ENCODE measurements at places on chromosomes 6 and 20.

- DNase-seq, result no peak
Observed at GRCh38 chr6:43973357-43973756, 153.9 kb downstream of the MRPL14 start.

GRCh38 chr6:43171707-43172103, 636 bp downstream of the SRF start:
- DNase-seq, result peak; percentile 47

DNA sequence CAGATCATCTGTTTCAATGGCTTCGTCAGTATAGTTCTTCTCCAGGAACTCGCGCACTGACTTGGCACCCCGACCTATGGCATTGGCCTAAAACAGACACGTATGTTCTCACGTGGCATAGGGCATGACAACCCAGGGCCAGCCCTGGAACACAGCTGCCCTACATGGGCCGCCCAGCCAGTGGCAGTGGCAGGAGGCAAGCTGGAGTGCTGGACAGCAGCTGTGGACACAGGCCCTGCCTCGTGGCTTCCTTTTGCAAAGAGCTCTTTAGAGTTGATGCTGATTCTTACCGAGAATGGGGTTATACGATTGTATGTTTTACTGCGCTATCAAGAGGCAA, 5.0 kb downstream of the PSMA7 start:
- no peak for DNase-seq

DNA sequence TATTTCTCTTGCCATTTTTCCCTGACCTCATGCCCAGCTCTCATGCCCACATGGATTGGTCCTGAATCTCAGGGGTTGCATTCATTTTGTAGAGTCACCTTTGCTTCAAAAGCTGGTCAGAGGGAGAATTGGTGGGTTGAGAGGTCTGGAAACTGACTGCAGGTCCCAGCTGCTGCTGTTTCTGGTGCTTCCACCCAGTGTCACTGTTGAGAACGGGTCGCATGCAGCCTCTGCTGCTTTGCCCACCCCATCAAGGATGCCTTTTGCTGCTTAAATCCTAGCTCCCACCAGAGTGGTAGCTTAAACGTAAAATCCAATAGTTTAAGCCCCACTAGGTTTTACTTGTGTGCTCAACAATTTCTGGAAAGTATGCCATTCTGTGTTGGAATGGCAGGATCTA, 211.4 kb upstream of the TSHZ2 start:
- DNase-seq, result no peak

DNA sequence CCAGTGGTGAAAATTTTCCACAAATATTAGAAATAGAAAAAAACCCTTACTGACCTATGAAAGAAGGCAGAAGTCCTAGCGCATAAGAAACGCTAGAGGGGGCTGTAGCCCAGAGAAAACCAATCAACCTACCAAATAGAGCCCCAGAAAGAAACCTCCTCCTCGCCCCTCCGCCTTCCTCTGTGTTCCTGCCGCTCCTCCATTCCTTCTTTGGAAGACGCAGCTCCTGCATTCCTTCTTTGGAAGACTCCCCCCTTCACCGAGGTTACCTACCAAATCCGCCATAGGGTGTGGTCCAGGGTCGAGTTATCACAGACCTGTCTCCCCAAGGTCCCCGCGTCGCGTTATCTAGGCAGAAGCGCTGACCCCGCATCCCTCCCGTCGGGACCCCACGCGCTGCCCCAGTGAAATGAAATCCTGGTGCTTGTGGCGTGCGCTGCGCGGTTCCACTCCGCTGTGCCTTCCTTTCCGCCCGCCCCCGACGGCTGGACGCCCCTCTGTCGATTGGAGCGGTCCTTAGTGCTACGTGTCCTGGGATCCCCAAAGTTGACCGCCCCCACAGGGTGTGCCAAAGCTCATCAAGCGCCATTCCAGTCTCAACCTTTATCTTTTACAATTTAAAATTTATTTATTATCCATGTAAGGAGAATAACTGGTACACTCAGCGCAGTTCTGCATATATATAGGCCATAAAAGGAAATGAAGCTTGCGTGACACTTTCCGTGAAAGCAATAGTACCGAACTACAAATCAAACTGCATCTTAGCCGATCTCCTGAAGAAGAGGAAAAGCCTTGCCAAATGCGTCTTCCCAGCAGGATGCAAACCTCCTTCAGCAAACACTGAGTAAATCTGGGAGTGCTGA, 13.0 kb downstream of the RPP21 start:
- DNase-seq, result peak; percentile 69

GRCh38 chr6:170243791-170244291, 47.0 kb downstream of the DLL1 start:
- peak; percentile 33 for DNase-seq

- no peak for DNase-seq
Observed at GRCh38 chr6:12624142-12624837, 92.3 kb upstream of the PHACTR1 start.

GRCh38 chr6:7264041-7264440, 49.0 kb downstream of the SSR1 start:
- no peak for DNase-seq

DNA sequence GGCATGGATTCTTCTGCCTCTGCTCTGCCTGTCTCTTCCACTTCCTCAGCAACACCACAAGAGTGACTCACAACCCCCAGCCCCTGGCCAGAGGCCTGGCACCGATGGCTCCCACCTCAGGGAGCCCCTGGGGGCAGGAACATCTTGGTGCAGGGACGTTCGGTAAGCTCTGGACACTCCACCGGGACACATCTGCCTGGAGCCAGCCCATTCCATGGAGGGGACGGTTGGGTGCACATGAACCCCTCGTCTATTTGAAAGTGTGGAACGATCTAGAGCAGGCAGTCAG, 246.5 kb downstream of the ERMARD start:
- DNase-seq, result no peak

GRCh38 chr6:128519132-128519930, 1.1 kb downstream of the PTPRK start:
- no peak for DNase-seq

DNA sequence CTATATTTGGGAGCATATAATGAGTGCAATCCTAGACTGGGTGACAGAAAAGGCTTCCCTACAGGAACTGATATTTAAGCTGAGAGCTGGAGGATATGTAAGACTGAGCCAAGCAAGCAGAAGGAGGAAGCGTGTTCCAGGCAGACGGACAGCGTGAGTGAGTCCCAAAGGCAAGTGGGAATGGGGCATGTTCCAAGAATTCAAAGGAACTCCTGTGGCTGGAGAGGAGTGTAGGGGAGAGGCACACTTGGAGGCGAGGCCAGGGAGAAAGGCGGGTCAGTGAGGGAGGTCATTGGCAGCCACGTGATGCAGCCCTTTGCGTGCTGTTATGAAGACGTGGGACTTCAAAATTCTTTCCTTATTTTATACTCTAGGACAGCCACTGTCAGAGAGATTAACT, 27.9 kb upstream of the SGK1 start:
- DNase-seq, result no peak

DNA sequence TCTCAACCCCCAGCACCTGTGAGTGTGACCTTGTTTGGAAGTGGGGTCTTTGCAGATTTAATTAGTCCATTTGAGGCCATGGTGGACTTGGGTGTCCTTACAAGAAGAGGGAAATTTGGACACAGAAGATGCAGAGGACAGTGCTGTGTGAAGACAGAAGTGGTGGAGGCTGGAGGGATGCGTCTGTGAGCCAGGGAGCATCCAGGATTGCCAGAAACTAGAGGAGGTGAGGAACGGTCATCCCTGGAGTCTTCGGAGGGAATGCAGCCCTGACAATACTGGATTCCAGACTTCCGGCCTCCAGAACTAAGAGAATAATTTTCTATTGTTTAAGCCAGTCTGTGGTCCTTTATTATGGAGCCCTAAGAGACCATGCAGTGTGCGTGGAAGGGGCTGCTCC, 22.9 kb upstream of the NPBWR2 start:
- no peak for DNase-seq

DNA sequence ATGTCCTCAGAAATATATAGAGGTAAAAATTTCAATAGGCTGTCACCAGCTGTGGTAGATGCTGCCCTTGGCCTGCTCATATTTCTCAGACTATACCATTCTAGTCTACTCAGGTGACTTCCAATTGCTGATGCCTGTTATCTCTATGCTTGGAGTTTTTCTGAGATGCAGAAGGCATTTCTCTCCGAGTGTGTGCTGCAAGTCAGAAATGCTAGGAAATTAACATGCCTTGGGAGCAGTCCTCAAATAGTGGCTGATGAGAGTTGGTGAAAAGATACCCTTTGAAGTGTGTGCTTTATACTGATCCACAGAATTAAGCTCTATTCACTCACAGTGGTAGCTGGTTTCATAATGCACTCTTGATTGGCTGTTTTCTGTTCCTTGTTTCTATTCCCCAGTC, 43.2 kb upstream of the PKIB start:
- no peak for DNase-seq

- no peak for DNase-seq
Observed at GRCh38 chr6:41577356-41578216, 31.4 kb downstream of the FOXP4 start.

DNA sequence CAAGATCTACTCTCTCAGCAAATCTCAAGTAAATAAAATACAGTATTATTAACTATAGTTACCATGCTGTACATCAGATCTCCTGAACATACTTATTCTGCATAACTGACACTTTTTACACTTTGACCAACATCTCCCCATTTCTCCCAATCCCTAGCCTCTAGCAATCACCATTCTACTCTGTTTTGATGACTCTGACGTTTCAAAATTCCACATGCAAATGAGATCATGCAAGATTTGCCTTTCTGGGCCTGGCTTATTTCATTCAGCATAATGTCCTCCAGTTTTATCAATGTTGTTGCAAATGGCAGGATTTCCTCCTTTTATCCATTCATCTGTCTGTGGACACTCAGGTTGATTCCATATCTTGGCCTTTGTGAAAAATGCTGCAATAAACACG, 266.3 kb downstream of the RFPL4B start:
- no peak for DNase-seq

DNA sequence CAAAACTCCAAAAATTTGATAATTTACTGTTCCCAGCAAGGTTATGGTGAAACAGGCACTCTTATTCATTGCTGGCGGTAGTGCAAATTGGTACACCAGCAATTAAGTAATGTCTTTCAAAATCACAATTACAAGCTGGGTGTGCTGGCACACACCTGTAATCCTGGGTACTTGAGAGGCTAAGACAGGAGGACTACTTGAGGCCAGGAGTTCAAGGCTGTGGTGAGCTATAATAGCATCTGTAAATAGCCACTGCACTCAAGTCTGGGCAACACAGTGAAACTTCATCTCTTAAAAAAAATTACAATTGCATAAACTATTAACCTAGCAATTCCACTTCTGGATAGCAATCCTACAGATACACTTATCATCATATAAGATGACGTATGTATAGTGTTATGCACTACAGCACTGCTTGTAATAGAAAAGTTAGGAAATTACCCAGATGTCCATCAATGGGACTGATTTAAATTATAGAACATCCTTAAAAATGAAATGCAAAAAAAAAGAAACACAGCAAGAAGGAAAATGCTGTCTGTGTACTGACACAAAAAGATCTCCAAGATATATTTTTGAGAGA, 31.4 kb downstream of the NCOA6 start:
- DNase-seq, result no peak

DNA sequence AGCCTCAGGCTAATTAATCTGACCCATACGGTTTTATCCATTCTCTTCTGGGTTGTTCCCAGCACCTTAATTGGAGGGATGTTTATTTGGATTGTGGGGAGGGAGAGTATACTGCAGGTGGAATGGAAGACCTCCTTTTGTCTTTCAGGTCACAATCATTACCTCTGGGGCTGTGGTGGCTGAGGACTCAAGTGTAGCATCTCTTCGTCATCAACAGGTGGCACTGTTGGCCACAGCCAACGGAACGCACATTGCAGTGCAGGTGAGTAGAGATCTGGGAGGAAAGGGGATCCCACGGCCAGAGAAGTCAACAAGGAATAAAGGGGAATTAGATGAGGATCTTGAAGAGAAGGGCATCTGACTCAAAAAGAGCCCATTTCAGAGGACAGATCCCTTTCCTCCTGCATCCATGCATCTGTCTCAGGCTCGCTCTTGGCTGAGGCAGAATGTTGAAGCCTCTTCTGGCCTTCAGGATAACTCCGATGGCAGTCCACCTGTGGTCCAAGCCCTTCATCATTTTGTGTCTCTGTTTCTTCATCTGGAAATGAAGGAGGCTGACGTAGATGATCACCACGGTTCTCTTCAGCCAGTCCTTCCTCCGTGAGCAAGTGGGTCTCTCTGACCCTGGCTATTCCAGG, 3.2 kb upstream of the DEF6 start:
- DNase-seq, result no peak

GRCh38 chr20:19265646-19266374, 53.4 kb downstream of the SLC24A3 start:
- DNase-seq, result no peak

- DNase-seq, result no peak
Observed at GRCh38 chr20:2104236-2104635, 2.6 kb downstream of the STK35 start.

DNA sequence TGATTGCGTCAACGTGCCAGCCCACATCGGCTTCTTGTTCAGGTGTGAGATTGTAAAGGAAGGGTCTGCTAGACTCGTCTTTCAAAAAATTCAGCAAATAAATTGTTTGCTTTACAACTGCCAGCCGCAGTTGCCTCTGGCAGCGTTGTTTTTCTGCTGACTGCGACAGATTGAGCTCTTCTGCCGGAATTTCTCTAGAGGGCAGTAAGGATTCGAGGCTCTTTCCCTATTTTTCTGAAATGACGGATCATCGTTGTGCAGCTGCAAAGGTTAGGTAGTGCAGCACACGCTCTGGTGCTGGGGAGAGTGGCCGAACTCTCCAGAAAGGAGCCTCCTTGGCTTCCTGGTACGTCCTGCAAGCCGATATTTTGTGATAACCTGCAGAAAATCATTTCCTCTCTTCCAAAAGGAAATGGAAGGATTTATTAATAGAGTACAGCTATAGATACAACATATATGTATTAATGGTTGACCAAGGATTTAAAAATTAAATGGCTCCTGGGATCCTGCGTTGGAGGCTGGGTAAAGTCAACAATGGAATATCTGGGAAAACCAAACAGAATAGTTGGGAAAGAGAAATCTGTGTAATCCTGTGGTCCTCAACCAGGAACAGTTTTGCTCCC, 121.9 kb upstream of the ZFP64 start:
- DNase-seq, result no peak

DNA sequence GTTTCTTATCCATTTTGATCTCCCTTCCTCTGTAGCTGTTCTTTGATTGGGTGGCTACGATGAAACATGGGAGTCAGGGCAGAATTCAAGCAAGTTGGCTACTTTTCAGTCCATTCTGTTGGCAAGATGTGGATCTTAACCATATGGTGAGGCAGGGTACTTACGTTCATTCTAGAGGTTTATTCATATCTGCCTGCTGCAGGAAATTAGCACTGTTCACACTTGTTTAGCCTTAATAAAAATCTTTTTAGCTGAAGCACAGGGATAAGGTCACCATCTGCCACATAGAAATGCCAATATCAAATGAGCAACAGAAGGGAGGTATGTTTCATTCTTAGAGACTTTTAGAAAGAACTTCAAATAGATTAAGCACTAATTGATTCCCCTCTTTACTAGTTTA, 83.9 kb downstream of the GRIK2 start:
- no peak for DNase-seq

Data from anterior cingulate cortex (tissue), 58 donors.